ENCODE measurements at places on chromosomes 5 and 9. TPM values are rescaled to one million over a fixed set of nuclear protein-coding genes. Genes with fewer than 3 reads are reported as not detected.

Gene OR4F3
- total RNA-seq = not detected

Gene SLC36A3
- total RNA-seq = not detected

Gene ABCA1
- total RNA-seq = 3.4 TPM

Gene PCDHA9
- not detected for total RNA-seq

Gene CCDC183
- 0.44 TPM for total RNA-seq

Gene STING1
- total RNA-seq = 1.4 TPM

Gene COL23A1
- total RNA-seq = not detected
